Stimulated activated CD4-positive, alpha-beta T cell treated with anti-CD3 and anti-CD28 coated beads, Interleukin-12 subunit alpha, Interleukin-12 subunit beta, amount 100 ng/mL, for 24 hours (primary cell): ENCODE measurements at places on chromosomes 4 and X.

DNA sequence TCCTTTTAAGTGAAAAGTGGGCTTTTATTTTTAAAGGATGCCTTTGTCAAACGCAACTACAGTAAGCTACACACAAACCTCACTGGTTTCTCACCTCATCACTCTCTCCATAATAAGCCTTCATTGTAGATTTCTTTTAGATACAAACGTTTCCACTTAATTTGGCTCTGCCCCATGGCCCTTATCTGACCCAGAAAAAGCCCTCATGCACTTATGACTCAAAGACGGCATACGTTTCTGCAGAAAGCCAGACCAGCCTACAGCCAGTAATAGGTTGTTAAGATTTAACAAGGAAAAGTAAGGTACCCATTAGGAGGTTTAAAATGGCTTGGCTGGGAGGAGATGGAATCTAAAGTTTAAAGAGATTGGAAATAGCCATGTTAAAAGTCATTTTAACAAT, 914.6 kb upstream of the INTU start:
- DNase-seq, result no peak

DNA sequence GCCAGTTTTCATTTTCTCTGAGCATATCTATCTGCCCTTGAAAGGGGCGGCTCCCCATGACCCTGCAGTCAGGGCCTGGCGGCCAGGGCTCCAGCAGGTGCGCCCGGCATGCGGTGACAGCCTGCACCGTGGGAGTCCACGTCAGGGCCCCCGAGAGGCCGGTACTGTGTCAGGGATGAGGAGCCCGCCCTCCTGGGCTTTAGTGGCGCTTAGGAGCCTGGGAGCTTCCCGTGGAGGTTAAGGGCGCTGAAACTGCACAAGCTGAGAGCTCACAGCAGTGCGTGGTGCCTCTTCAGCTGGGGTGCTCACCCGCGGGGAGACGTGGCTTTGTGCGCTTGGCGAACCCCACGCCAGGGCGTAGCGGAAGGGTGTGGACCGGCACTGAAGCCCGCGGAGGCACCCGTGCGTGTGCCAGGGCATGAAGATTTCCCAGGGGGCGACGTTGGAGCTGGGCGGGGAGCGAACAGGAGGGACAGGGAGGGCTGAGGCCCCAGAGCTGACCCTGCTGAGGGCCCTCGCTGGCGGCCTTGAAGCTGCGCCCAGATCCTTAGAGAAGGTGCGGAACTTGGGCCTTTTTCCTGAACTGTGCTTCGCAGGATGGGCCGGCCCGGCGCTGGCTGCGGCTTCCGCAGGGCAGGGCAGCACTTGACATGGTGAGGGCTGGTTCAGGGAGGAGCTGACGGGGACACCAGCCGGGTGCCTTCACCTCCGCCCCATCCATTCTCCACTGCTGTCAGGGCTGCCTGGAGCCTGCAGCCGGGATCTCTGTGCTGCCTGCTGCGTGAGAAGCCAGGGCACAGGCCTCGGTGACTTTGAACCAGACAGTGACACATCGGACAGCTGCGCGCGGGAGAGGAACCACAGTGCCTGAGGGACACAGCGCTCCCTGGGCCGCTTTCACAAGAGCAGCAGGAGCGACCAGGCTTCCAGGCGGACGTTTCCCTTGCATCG, 32.9 kb downstream of the HTT-AS start:
- DNase-seq, result peak; percentile 21

- no peak for DNase-seq
Observed at GRCh38 chr4:37338972-37339371, 94.4 kb downstream of the NWD2 start.

- DNase-seq, result peak; percentile 42
Observed at GRCh38 chrX:40105835-40106675, 8.3 kb upstream of the BCOR start.

GRCh38 chr4:39657465-39657864, 18.8 kb upstream of the SMIM14 start:
- DNase-seq, result no peak

- no peak for DNase-seq
Observed at GRCh38 chrX:103253608-103254007, 1.3 kb downstream of the TCEAL8 start.

- DNase-seq, result no peak
Observed at GRCh38 chrX:123193101-123193500, 9.0 kb downstream of the GRIA3 start.

GRCh38 chr4:142405695-142406498, 440.2 kb downstream of the INPP4B start:
- no peak for DNase-seq

- DNase-seq, result no peak
Observed at GRCh38 chr4:87834401-87834800, 1.6 kb downstream of the MEPE start.
